ENCODE measurements at places on chromosomes 2 and 18.

GRCh38 chr18:8705238-8705960 is at the start of gene MTCL1:
MTCL1 (plus strand) TSS chr18:8705556; CDS start chr18:8705661, 105 bp downstream.
- DNase-seq = peak; percentile 10

DNA sequence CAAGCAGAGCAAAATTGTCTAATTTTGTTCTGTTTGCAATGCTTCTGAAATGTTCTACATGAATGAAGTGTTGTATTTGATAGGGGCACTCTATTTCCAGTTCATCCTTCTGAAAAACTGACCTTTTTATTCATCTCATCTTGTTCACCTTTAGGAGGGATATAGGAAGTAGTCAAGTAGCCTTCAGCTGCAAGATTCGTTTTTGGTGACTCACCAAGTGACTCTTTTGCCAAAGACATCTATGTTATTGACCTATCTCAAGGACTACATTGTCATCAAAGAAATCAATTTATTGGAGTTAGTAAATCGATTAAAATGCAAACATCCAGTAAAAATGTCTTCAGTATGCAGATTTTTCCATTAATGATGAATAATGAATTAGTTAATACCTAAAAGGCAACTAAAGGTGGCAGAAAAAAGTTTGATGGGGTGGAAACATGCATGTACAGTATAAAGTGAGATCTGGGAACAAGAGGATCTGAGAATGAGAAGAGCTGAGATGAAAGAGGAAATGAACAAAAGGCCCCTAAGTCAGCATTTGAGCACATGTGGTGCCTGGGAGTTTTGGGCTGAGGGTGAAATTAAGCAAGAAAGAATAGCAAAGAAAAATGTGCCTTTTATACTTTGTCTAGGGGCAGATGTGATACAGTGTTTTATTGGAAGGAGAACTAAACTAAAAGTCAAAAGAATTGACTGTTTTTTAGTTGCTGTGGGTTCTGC is 255.1 kb upstream of the LINC00305 start:
- DNase-seq = no peak

DNA sequence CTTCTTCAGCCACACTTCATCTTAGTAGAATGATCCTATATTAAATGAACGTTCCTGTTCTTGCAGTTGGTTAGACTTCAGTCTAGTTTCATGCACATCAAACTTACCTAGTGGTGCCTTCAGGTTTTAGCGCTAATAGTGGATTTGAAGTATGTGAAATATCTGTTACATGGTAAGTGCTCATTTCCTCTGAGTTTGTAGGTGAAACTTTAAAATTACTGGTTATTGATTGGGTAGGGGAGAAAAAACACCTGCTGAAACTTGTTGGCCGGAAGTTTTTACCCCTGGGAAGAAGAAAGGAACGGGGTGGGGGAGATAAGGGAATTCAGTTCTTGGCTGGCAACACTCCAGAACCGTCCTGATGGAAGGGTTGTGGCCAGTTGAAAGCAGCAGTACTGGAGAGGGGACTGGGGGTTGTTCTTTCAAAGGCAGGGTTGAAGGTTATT is 112.8 kb downstream of the SPTBN1 start:
- DNase-seq = no peak

- DNase-seq = peak; percentile 38
Observed at GRCh38 chr2:112482309-112483041, 519 bp downstream of the TTL start.

DNA sequence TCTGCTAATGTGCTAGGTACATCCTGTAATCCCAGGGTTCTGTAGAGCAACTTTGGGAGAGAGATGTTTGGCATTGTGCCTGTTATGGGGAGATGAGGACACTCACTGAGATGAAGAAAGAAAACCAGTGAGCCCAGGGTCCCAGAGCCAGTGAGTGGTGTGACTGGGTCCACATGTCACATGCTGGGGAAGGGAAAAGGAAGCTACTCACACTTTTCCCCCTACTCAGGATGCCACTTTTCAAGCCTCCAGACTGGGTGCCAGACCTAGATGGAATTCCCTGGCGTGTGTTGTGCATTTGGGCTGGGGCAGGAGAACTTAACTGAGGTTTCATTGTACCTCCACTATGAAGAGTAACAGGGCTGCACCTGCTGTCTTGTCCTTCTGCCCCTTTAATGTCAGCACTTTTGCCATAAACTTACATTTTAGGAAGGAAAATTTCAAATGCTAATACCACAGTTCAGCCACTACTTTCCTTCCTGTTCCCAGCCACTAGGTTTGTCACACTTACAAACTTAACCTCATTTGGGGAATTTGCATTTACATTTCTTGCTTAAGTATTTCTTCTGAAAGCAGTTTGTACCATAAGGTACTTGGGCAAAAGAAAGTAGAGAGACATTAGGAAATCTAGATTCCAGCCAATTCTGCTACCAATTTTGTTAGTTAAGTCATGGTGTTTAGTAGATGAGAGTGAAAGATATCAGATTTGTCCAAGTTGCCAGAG is 10.2 kb downstream of the INSIG2 start:
- DNase-seq = no peak

DNA sequence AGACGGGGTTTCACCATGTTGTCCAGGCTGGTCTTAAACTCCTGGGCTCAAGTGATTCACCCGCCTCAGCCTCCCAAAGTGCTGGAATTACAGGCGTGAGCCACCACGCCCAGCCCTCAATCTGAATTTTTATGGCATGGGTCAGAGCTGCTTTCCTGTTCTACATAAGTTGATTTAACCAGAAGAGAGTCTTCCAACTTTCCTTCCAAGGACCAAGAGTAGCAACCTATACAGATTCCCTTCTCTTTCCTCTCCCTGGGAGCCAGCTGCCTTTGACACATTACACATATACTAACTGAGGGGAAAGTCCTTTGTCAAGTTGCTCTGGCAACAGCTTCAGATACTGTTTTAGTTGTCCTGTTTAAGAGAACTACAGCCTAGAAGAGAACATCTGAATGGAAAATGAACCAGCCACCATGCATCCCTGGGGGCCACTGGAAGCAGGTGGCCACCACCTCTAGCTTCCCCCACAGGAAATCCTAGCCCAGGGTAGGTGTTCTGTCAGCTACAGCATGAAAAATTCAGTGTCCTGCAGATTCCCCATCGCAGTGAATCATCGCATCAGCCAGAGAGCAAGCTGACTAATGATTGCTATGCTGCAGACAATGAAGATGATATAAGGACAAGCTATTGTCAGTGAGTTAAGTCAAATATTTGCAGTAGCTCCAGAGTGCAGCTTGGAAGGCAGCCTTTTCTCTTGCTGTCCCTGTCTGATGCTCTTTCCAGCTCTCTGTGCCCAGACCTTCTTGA is 62.9 kb downstream of the POMC start:
- no peak for DNase-seq

- DNase-seq = no peak
Observed at GRCh38 chr2:225379856-225380255, 19.7 kb upstream of the NYAP2 start.

DNA sequence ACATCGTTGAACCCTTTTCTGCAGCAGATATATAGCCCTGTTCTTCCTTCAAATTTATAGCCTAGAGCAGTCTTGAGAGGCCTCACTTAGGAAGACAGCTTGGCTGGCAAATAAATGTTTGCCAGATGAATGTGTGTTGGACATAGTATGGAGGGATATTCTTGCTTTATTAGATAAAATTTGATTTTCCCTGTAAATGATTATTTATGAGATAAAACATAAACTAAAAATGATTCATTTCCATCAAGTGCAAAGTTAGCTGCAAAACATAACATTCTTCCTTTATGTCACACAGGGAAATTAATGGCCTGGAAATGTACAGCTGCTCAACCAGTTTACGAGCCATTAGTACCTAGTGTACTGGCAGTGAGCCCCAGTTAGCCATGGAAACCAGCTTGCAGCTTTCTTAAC is 82.5 kb downstream of the LIMS1 start:
- no peak for DNase-seq

DNA sequence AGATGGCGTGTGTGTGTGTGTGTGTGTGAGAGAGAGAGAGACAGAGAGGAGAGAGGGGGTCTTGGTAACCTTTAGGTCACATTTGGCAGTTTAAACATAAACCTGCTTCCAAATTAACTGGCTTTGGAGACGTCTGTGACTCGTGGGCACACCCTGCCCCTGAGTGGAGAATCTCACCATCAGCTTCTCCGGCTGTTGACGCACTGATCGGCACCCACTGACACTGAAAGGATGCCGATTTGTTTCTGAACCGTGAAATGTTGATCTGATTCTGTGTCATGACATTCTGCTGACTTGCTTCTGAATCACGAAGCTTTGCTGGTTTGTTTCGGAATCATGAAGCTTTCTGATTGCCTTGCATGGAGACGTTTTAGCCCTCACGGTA is 114.7 kb downstream of the RTP5 start:
- no peak for DNase-seq

DNA sequence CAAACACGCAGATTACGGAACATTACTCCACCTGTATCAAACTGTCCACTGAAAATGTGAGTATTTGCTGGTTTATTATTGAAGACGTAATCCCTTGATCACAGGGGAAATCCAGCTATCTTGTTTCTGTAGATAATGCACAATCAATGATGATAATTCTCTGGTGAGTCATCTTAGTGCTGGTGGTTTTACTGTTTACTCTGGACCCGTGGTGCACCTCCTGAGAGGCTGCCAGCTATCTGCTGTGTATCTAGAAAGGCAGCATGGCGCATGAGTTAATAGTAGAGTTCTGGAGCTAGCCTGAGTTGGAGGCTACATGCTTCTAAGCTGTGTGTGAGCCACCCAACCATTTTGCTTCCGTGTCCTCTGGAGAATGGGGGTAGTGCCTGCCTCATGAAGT is 6.5 kb downstream of the NCAPH start:
- DNase-seq = peak; percentile 88

- no peak for DNase-seq
Observed at GRCh38 chr18:34624551-34624950, 85.5 kb upstream of the DTNA start.

- no peak for DNase-seq
Observed at GRCh38 chr2:119694470-119694844, 15.5 kb downstream of the TMEM177 start.

- DNase-seq = no peak
Observed at GRCh38 chr2:239391286-239392071, 9.3 kb downstream of the HDAC4 start.

DNA sequence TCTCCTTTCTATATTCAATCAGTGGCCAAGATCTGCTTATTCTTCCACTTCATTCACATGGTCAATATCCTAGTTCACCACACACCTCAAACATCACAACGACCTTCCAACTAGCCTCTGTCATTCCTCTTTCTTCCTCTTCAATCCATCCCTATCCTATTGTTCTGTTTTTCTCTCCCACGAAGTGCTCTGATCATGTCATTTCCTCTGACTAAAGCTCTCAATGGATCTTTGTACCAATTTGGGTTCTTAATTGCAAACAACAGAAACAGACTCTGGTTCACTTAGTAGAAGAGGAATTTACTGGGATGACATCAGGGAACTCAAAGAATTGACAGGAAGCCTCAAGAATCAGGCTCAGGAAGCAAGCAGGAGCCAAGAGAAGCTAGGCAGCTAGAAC is 23.5 kb downstream of the WNT10A start:
- DNase-seq = no peak

DNA sequence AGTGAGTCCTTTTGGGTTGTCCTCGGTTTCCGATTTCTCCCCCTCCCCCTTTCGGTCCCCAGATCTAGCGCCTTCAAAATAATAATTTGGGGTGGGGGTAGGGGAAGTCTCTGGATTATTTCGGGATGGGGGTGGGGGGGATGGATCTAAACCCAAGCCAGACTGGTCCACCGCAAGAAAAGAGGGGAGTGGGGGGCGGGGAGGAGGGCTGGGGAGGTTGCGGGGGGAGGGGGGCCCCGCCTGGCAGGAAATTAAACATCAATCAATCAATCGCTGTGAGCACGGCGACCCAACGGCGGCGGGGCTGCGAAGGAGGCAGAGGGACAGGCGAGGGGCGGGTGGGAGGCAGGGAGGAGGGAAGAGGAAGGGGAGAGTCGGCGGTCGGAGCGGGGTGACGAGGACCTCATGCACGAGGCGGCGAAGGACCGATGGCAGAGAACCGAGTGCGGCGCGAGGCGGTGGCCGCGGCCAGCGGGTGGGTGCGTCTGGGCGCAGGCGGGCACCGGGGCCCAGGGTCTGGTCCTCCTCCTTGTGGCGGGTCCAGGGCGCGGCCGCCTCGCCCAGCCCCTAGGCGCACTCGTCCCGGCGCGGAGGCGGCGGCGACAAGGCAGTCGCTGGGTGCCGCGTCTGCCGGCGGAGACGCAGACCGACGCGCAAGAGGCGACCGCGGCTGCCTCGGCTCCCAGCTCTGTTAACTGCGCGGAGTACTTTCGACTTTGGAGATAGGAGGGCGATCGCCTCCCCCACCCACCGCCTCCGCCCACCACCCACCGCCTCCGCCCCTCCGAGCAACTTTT is 468 bp upstream of the SATB2 start:
- DNase-seq = peak; percentile 21

DNA sequence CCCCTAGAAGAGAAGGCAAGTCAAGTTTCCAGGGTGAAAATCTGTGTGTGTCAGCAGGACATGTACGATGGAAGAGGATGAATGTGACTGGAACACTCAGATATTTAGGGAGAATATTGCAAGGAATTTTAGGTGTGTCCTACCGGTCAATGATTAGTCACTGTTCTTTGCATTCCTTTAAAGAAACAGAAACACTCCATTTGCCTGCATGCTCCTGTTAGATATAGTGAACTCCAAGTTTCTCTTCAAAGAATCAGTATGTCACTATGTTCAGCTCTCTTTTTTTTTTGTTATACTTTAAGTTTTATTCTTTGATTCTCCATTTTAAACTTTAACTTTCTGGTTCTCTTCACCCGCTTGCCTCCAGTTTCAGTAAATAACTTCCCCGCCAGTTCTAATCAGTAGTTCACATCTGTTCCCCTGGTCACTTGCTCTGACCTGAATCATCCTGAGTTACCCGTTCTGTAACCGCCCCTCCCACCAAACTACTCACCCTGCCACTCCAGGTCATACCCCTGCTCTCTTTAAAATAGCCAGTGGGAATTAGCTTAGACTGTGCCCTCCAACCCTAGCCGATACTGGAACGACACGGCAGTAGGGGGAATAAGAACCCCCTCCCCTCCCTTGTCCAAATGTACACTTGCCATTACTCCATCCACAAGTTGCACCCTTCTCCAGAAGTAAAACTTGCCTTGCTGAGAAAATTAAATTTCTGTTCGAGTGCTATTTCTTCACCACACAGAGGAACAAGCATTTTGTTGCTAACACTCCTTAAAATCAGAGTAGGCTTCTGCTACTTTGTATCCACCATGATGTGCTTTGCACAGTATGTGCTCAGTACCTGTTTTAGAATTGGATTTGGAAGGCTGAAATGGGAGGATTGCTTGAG is 268.4 kb downstream of the METTL4 start:
- DNase-seq = no peak

GRCh38 chr2:3902131-3902530 is 198.8 kb downstream of the DCDC2C start:
- DNase-seq = no peak

DNA sequence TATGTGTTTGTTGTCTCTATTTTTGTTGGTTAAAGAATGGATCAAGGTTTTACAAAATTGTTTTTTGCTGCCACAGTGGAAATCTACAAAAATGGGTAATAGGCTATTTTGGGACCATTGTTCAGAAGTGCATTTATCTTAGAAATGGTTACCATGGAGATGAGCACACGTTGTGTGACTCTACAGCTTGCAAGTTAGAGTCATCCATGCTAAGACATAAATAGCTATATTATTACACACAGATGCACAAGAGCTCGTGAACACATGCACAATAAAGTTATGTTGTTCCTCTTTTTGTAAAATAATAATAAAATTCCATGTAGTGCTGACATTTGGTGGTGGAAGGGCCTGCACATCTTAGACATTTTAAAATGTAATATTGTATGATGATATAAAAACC is 15.5 kb upstream of the DUSP19 start:
- no peak for DNase-seq

- DNase-seq = peak; percentile 18
Observed at GRCh38 chr2:55268288-55268906, 634 bp downstream of the MTIF2 start.

GRCh38 chr2:239224955-239225354 is 175.9 kb downstream of the HDAC4 start:
- DNase-seq = no peak
